Activated CD4-positive, alpha-beta T cell treated with anti-CD3 and anti-CD28 coated beads, Interleukin-2, amount 50 U/mL, for 24 hours (primary cell): ENCODE measurements at places on chromosomes 16 and 17.
A peak's percentile ranks its signal among the peaks of the same experiment; 100 is the strongest.

GRCh38 chr17:4142107-4142900, 526 bp downstream of the ZZEF1 start:
- DNase-seq: no peak

DNA sequence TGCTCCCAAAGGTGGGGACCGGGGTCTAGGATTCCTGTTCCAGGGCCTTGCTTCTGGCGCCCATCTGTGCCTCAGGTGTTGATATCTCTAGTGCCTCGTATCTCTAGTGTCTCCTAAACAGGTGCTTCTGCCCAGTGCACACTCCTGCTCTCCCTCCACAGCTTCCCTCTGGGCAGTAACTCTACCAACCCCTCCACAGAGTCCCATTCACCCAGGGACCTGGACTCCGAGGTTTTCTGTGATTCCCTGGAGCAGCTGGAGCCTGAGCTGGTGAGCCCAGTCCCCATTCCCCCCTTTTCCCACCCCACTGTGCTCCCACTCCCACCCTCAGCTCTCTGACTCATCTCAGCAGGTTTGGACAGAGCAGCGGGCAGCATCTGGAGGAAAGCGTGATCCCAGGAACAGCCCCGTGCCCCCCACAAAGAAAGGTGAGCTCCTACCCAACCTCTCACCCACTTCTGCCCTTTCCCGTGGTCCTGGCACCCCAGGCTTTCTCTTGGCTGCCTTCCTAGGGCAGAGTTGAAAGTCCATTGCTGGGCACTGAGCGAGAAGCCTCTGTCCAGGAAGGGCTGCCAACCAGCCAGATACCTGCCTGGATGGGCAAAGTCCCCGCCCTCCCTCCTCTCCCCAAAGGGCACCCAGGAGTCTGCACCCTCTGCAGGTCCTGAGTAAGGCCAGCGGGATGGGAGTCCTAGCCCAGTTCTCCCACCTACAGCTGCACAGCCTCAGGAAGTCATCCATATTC, 2.2 kb downstream of the ACBD4 start:
- DNase-seq: no peak

- DNase-seq: no peak
Measured at GRCh38 chr16:79182616-79183015, 417.9 kb downstream of the MAF start.

DNA sequence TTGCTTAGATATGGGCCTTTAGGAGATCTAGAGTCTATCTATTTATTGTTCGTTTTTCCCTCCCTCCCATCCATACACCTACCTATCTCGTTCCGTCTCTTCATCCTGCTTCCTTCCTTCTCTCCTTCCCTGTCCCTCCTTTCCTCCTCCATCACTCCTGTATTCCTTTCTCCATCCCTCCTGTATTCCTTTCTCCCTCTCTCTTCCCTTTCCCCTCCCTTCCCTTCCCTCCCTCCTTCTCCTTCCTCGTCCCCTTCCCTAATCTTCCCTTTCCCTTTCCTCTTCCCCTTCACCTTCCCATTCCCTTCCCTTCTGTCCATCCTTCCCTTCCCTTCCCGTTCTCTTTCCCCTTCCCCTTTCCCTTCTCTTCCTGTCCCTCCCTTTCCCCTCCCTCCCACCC, 10.6 kb downstream of the GP2 start:
- DNase-seq: no peak

DNA sequence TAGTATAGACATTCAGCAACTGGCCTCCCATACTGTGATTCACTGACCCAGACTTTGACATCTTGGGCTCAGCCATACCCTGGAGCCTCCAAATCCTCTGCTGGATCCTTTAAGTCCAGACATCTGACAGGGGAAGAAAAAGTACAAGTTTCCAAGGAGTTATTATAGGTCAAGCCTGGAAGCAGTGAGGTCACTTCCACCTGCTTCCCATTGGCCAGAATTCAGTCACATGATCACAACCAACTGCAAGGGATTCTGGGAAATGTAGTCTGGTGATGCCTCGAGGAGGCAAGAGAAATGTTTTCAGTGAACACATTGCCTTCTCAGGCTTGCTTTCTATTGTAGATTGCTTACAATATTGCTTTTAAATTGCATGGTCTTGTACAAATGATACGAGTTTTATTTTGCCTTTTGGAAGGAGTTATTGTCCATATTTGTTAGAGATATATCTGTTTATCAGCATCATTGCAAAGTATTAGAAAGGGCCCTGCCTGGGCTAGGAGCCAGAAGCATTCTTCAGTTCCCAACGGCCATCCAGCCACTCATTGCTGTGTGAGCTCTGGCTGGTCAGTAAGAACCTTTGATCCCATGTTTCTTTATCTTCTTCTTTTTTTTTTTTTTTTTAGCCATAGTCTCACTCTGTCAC, 696.9 kb downstream of the WWOX start:
- peak; percentile 21 for DNase-seq

DNA sequence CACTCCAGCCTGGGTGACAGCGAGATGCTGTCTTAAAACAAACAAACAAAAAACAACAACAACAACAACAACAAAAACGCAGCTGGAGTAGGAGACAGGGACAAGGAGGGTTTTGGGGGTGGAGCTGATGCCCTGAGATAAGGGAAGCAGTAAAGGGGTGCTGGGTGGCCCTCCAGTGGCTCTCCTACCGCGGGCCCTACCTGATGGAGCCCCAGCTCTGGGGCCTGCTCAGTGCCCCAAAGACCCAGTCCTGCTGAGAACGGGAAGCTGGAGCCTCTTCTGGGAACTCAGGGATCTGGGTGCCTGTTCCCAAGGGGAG, 21.3 kb upstream of the NAGS start:
- DNase-seq: no peak

GRCh38 chr16:83878838-83879237, 20.1 kb upstream of the MLYCD start:
- no peak for DNase-seq
